ENCODE measurements at places on chromosomes 3 and 15. TPM values are rescaled to one million over a fixed set of nuclear protein-coding genes. Genes with fewer than 3 reads are reported as not detected.

CTXND1 gene
- polyA plus RNA-seq = 0.93 TPM

GOLGA6L10 gene
- 2.1 TPM for polyA plus RNA-seq

TMOD2 gene
- 1.1 TPM for polyA plus RNA-seq

ACKR2 gene
- 0.50 TPM for polyA plus RNA-seq

BTLA gene
- polyA plus RNA-seq = not detected

FGD5 gene
- polyA plus RNA-seq = 8.5 TPM

CORO2B gene
- polyA plus RNA-seq = 3.7 TPM

TNNC1 gene
- polyA plus RNA-seq = 20.3 TPM

STRA6 gene
- not detected for polyA plus RNA-seq

GRAMD2A gene
- polyA plus RNA-seq = 0.37 TPM

TRIM71 gene
- polyA plus RNA-seq = 0.12 TPM

NR2E3 gene
- 0.70 TPM for polyA plus RNA-seq

HCN4 gene
- 0.03 TPM for polyA plus RNA-seq

CHST13 gene
- polyA plus RNA-seq = 0.19 TPM

NOX5 gene
- polyA plus RNA-seq = 0.92 TPM

MAP3K13 gene
- polyA plus RNA-seq = 33.3 TPM

TSEN2 gene
- 10.7 TPM for polyA plus RNA-seq

ISL2 gene
- 2.1 TPM for polyA plus RNA-seq

HTR3E gene
- not detected for polyA plus RNA-seq

FBXL22 gene
- 1.5 TPM for polyA plus RNA-seq

AMOTL2 gene
- 10.6 TPM for polyA plus RNA-seq

NPAP1 gene
- polyA plus RNA-seq = not detected

MELTF gene
- polyA plus RNA-seq = 1.8 TPM

POC1A gene
- 4.4 TPM for polyA plus RNA-seq

CASR gene
- 0.03 TPM for polyA plus RNA-seq

RSRC1 gene
- 10.4 TPM for polyA plus RNA-seq

NR1I2 gene
- 0.08 TPM for polyA plus RNA-seq

KCNMB2 gene
- polyA plus RNA-seq = 0.48 TPM

IL17RD gene
- not detected for polyA plus RNA-seq

ANO10 gene
- polyA plus RNA-seq = 15.6 TPM

FBXO45 gene
- polyA plus RNA-seq = 4.6 TPM

KCNH8 gene
- polyA plus RNA-seq = 0.58 TPM

CCR1 gene
- polyA plus RNA-seq = 2.6 TPM

CPEB1 gene
- 1.7 TPM for polyA plus RNA-seq

PRR20G gene
- not detected for polyA plus RNA-seq

PPP2R3A gene
- 2.8 TPM for polyA plus RNA-seq

TNFAIP8L3 gene
- polyA plus RNA-seq = 9.0 TPM

CCR3 gene
- not detected for polyA plus RNA-seq

FOXB1 gene
- polyA plus RNA-seq = not detected

CNBP gene
- 315 TPM for polyA plus RNA-seq

BOC gene
- 5.2 TPM for polyA plus RNA-seq

FEZF2 gene
- polyA plus RNA-seq = not detected

Data from stomach (tissue), 19 donors.